CD4-positive, alpha-beta T cell treated with Interleukin-6 at 100 ng/mL for 8 hours (primary cell): ENCODE measurements at places on chromosomes 4 and X.

DNA sequence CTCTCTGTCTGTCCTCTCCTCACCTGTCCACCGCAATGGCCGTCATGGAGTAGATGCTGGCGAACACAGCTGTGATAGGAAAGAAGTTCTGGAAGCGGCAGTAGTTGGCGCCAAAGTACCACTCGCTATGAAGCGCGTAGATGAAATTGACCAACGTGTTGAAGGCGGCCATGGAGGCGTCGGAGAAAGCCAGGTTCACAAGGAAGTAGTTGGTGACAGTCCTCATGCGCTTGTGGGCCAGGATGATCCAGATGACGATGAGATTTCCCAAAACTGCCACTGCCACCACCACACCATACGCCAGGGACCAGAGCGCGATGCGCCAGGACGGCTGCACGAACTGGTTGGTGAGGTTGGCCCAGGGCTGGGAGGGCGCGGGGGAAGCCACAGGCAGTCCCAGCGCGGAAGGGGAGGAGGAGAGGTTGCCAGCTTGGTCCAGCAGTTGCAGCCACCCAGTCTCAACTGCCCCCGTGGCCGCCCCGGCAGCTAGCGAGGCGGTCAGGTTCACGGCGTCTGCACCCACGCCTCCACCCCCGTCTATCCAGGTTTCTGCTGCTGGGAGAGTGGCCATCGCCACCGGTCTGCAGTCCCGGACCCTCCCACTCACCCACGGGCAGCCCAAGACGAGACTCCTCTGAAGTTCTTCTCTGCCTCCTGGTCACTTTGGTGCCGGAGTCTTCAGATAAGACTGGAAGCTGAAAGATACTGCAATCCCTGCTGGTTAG is 518 bp downstream of the TACR3 start:
- no peak for DNase-seq

- no peak for DNase-seq
Measured at GRCh38 chr4:153453402-153453801, 12.8 kb upstream of the TMEM131L start.

- DNase-seq: no peak
Measured at GRCh38 chrX:21943460-21944135, 3.1 kb downstream of the SMS start.

GRCh38 chr4:158540125-158540907 is 18.6 kb downstream of the RXFP1 start:
- no peak for DNase-seq

- no peak for DNase-seq
Measured at GRCh38 chr4:4327652-4328121, 37.6 kb downstream of the ZBTB49 start.

DNA sequence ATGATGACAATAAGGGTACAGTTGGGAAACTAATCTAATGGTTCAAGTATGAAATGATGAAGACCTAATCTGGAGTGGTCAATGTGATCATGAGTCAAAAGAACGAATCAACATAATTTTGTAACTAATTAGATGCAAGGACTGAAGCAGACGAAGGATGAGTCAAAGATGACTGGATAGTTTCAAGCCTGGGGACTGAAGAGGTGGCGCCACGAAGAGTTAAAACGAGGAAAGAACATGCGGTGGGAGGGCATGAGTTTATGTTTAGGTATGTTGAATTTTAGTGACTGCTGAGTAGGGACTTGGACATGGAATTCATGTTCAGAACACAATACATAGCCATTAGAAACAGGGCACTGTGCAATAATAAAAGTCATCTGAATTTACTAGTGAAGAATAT is 221.5 kb upstream of the FAM241A start:
- no peak for DNase-seq

DNA sequence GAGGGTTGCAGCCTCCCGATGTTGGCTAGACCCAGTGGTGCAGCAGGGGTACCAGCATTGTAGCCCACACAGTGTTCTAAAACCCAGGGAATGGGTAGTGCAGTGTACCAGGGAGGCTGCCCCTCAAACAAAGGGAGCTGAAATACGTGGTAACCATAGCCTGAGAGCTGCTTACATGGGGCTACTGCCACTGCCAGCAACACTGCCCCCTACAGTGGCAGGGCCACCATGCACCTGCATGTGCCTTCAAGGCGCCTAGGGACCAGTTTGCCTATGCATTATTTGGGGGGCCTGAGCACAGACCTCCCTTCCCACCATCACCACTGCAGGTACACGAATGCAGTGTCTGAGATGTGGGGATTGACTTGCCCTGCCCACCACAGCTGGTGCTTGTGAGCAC is 21.0 kb upstream of the BMP15 start:
- no peak for DNase-seq

DNA sequence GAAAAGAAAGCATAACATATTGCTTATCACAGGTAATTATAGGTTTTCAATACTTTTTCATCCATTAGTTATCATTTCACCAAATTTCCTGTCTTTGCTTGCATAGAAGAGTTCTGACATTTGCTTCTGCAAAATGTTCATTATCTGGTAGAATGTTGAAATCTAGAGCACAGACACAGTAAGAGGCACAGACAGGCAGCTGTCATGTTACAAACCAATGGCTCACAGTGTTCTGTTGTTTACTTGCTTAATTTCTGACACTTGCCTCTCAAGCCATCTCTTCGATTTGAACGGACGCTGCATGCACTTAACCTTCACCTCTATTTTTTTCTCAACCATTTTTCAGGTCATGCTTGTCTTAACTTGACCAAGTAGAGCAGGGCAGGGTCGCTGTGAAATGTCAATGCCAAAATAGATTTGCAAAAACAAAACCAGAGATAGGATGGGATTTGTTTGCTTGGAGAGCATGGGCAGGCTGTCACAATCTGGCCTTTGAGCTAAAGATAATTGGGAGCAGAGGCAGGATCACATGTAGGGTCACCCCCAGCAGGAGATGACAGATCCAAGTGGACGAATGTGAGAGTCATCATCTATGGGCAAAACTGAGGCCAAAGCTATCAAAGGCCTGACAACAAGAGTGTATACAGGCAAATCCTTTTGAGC is 292.3 kb downstream of the SMARCA1 start:
- no peak for DNase-seq

- DNase-seq: no peak
Measured at GRCh38 chr4:169571435-169571834, 40.9 kb downstream of the NEK1 start.

DNA sequence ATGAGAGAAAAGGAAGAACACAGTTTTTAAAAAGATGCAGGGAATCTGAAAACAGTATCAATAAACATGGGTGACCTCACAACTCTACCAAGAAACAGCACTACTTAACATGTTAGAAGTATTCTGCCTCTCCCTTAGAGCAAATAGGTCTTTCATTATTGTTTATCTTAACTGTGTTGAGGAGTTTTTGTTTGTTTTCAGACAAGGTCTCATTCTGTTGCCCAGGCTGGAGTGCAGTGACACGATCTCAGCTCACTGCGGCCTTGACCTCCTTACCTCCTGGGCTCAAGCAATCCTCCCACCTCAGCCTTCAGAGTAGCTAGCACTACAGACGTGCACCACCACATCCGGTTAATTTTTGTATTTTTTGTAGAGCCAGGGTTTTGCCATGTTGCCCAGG is 165.3 kb upstream of the PRDX4 start:
- DNase-seq: no peak

GRCh38 chr4:184747034-184747830 is 13.3 kb upstream of the CENPU start:
- DNase-seq: no peak

- no peak for DNase-seq
Measured at GRCh38 chrX:85024044-85024443, 20.4 kb downstream of the APOOL start.

GRCh38 chr4:98558471-98559169 is 99.8 kb downstream of the TSPAN5 start:
- no peak for DNase-seq

GRCh38 chr4:118850488-118851173 is 14.7 kb upstream of the SEC24D start:
- peak; percentile 62 for DNase-seq

DNA sequence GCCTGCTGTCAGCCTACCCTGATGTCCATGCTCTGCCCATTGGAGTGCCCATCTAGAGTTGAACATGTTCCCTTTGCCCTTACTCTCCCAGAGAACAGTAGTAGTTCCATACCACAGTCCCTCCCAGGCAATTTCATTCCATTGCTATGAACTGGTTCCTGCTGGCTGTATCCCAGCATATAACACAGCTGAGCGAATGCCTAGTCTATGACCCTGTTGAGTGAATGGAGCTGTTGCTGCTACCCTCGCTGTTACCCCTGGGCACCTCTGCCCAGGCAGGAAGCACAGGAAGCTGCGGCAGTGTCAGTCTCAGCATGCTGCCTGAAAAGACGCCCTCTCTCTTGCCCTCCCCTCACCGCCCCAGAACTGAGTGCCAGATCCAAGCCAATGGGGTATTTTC is 73.3 kb downstream of the SOX3 start:
- DNase-seq: no peak

DNA sequence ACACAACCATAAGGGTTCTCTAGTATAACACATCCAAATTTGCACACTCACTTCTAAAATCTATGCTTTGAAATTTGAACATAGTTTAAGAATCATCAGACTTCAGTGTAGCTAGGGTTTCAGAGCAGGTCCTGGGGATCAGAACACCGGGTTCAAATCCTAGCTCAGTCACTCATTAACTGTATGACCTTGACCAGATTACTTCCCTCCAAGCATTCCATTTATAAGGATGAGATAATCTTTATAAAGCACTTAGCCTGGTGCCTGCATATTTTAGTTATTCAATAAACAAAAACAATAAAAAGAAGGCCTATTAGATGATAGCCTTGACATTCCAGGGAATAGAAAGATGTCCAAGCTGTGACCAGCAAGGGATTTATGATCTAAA is 4.8 kb upstream of the STBD1 start:
- no peak for DNase-seq

GRCh38 chr4:16289897-16290554 is 63.8 kb upstream of the TAPT1 start:
- DNase-seq: no peak

- no peak for DNase-seq
Measured at GRCh38 chr4:87614292-87614890, 6.1 kb downstream of the DSPP start.

- DNase-seq: no peak
Measured at GRCh38 chrX:46579250-46579649, 5.7 kb downstream of the CHST7 start.

- DNase-seq: no peak
Measured at GRCh38 chrX:28329156-28329555, 258.1 kb upstream of the IL1RAPL1 start.

DNA sequence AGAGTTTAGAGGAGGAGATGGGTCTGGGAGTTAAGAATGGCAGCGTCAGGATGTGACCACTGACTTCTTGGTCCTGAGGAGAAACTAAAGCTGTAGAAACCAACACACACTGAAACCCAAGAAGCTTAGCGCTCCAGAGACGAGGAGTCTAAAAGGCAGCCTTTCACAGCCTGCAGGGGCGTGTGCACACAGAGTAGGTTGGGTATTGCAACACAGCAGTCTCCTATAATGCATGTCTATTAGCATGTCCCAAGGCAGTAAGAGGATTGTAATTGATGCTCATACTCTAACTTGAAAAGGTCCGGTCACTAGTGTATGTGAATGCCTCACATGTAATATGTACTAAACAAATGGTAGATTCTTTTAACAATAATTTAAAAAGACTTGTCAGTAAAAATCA is 57.4 kb downstream of the PTTG2 start:
- DNase-seq: no peak

- DNase-seq: no peak
Measured at GRCh38 chr4:926538-926937, 5.6 kb downstream of the GAK start.

DNA sequence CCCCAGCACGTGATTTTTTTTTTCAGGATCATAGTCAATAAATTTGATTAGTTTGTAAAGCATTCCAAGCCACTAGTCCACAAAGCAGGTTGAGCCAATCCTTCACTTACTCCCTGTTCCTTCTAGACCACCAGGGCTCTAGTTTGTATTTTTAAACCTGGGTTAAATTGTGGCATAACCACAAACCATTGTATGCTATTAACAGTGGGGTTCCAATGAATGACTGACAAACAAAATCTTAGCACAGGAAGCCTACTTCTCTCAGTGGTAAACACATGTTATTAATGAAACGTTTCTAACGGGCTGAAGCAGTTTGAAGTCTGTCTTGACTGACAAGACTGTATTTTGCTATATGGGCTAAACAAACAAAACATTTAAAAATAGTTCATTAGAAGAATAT is 48.6 kb upstream of the GYPA start:
- no peak for DNase-seq

DNA sequence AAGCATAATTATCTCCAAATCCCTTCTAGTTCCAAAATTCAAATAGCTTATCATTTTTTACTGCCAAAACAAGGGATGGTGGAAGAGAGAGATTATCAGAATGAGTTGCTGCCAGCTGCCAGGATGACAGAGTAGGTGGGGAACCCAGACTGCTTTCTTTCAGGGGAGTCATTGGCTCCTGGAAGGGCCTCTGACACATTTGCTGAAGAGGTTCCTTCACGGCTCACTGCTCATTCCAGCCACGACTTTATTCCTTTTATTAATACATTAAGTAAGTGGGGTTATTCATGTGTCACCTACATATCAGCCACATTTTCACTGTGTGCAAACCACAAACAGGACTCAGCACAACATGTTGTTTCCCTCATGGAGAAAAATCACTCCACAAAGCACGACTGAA is 12.7 kb upstream of the SMIM43 start:
- no peak for DNase-seq

- DNase-seq: no peak
Measured at GRCh38 chrX:9163214-9163709, 129.3 kb upstream of the FAM9B start.

DNA sequence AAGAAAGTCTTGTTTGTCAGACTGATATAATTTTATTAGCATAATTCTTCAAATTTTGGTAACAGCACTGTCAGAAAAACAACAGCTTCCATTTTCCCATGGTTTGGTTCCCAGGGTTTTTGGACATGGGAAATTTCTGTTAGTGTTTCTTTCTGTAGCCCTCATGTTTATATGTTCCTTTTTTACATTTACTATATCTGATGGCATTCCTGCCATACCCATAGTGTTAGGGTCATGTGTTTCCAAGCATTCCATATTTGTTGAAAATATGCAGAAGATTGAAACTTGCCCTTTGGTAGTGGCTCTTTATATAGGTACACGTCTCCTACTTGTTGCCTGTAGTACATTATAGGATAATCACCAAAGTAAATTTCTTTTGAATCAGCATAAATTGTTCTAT is 65.8 kb downstream of the PDLIM5 start:
- no peak for DNase-seq

DNA sequence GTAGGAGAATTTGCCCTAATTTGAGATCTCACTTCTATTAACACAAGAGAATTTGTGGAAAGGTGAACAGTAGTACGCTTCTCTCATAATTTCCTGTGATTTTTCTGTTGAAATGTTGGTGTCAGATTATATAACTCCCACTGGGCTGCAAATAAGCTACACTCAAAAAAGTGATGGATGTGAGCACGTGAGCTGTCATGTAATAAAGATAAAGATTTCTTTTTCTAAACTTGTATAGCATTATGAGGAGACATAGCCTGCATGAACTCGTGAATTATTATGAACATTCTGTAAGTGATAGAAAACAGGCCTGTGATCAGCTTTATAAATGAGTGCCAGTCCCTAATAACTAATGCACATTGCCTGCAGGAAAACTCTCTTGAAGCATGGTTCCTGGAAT is 356.6 kb upstream of the ACTRT1 start:
- DNase-seq: no peak

- no peak for DNase-seq
Measured at GRCh38 chr4:6231663-6232165, 31.4 kb upstream of the JAKMIP1 start.
